ENCODE measurements at places on chromosomes 7 and 10.

- no peak for DNase-seq
Measured at GRCh38 chr7:21568762-21569161, 25.9 kb downstream of the DNAH11 start.

DNA sequence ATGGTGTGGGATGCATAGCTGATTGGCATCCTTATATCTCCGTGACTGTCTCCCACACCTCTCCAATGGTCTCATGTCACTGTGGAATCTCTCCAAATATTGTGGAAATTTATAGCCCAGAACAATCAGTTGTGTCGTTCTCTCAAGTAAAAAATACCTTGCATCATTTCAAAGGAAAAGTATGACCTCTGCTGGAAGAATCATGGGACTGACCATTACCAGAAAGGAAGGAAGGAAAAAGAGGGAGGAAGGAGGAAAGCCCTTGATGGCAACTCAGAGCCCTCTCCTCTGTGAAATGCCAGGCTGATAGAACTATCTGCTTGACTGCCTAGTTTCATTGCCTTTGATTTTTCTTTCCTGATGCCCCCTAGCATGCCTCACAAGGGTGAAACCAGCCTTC is 76.3 kb downstream of the FOXI2 start:
- DNase-seq: no peak

- DNase-seq: no peak
Measured at GRCh38 chr10:126518218-126519080, 130.2 kb upstream of the ADAM12 start.

DNA sequence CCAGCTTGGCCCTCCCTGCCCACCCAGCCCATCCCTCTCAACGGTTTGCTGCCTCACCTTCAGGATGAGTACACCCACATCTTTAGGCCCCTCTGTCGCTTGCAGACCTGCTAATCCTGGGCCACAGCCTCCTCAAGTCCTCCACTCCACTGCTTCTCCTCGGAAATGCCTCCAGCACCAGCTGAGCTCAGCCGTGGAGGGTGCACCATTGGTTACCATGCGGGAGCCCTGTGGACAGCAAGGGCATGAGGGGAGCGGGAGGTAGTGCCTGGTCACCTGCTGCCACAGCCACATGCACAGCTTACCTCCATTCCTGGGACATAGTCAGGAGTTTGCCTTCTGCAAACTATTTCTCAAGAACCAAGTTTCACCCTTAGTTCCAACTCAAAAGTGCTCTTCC is 286.3 kb upstream of the ZMIZ1 start:
- no peak for DNase-seq

GRCh38 chr10:21515361-21516241 is 9.9 kb downstream of the SKIDA1 start:
- DNase-seq: no peak

Measured in stimulated activated CD8-positive, alpha-beta memory T cell treated with anti-CD3 and anti-CD28 coated beads, Interleukin-7, amount 100 ng/mL, for 24 hours (primary cell).